ENCODE measurements at places on chromosomes 5 and 9.
A peak's percentile ranks its signal among the peaks of the same experiment; 100 is the strongest.

DNA sequence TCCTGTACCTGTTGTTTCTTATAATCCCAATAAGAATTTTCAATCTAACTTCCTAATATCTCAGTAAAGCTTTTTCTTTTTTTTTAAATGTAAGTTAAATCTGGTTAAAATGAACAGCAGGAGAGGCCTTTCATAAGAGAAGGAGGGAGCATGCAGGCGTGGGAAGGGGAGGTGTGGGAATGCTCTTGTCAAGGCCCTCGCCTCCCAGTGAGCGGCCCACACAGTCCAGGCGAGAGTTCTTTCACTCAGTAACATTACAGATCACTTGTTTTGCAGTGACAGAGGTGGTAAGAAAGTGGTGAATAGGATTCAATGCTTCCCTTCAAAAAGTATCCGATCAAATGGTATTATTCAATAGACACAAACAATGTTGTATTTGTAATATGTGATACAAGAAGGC lies 125.0 kb downstream of the EPB41L4A start:
- DNase-seq: no peak

- DNase-seq: no peak
Observed at GRCh38 chr5:43582082-43583005, 20.6 kb upstream of the NNT start.

DNA sequence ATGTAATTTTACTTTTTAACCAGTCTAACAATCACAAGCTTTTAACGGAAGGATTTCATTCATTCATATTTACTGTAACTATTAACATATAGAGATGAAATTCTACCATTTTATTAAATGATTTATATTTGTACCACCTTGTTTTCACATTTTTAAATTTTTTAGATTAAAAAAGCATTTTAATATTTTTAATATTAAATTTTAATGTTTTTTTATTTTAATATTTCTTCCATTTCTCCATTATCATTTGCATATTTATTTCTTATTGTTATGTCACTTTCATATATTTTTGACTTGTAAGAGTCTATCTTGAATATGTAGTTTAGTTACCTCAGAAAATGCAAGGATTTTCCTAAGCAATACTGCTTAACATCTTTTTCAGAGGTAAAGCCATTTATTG lies 1034.0 kb upstream of the PTPRD start:
- DNase-seq: no peak

DNA sequence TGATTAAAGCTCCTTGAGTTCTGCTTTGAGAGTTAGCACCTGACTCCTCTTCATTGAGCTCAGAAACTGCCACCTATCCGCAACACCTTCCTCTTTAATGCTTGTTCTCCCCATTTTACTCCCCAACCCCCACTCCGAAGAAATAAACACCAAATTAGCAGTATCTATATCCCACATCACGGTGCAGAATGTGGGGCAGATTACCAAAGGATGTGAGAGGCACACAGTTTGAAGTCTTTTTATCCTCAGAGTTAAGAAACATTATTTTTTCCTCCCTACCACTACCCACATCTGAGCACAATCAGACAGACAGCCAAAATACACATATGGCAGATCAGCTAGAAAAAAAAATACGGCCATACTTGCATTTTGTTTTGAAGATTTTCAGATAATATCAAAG lies 26.1 kb upstream of the IL7R start:
- DNase-seq: no peak

GRCh38 chr5:157540124-157540523 lies 35.5 kb downstream of the ADAM19 start:
- no peak for DNase-seq

GRCh38 chr9:26574898-26575440 lies 317.6 kb downstream of the CAAP1 start:
- no peak for DNase-seq

DNA sequence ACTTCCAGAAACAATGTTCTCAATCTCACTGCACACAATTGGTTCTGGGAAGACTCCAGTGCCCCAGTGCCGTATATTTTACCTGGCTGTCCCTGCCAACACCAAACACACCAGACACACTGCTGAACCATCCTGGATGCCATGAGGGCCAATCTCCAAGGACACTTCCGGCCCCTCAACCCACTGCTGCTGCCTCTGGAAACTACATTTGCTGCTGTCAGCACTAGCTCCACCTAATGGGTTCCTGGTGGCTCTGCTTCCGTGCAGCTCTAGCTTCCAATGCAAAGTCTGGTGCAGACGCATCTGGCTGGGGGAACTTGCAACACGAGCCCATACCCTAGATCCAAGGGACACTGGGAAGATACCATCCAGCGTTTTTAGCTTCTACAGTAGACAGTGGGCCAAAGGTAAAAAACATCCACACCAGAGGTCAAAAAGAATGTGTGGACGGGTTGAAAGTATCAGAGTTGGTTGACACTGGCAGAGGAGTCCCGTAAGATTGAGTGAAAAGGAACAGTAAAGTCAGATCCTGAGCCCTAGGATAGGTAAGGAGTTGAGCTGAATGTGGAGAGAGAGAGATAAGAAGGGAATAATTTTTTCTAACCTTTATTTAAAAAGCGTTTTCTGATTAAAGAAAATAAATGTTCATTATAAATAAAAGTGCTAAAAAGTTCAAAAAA lies 99.7 kb upstream of the KIF2A start:
- no peak for DNase-seq

GRCh38 chr5:175484829-175485228 lies 6.5 kb downstream of the SFXN1 start:
- no peak for DNase-seq

- DNase-seq: no peak
Observed at GRCh38 chr9:101689039-101689438, 49.4 kb downstream of the GRIN3A start.

GRCh38 chr9:684941-685340 lies 156.6 kb upstream of the DMRT1 start:
- no peak for DNase-seq

GRCh38 chr5:136186796-136187195 lies 6.2 kb downstream of the SMIM32 start:
- no peak for DNase-seq

GRCh38 chr9:86977205-86977835 lies 30.0 kb upstream of the GAS1 start:
- DNase-seq: no peak

DNA sequence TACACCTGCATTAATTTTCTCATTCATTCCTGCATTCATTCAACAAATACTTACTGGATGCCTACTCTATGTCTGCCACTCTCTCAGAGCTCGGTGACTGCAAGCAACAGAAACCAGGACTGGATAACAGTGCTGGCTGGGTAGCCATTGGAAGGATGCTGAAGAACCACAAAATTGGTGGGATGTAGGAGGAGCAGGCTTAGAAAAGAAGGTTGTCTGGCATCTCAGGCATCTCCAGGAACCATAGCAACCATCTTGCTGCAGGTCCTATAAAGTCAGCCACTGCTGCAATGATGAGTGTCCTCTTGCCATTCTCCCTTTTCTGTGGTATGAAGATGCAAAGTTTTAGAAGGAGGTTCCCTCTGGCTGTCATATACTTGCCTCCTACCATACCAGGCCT lies 168.6 kb downstream of the FGF18 start:
- DNase-seq: no peak

DNA sequence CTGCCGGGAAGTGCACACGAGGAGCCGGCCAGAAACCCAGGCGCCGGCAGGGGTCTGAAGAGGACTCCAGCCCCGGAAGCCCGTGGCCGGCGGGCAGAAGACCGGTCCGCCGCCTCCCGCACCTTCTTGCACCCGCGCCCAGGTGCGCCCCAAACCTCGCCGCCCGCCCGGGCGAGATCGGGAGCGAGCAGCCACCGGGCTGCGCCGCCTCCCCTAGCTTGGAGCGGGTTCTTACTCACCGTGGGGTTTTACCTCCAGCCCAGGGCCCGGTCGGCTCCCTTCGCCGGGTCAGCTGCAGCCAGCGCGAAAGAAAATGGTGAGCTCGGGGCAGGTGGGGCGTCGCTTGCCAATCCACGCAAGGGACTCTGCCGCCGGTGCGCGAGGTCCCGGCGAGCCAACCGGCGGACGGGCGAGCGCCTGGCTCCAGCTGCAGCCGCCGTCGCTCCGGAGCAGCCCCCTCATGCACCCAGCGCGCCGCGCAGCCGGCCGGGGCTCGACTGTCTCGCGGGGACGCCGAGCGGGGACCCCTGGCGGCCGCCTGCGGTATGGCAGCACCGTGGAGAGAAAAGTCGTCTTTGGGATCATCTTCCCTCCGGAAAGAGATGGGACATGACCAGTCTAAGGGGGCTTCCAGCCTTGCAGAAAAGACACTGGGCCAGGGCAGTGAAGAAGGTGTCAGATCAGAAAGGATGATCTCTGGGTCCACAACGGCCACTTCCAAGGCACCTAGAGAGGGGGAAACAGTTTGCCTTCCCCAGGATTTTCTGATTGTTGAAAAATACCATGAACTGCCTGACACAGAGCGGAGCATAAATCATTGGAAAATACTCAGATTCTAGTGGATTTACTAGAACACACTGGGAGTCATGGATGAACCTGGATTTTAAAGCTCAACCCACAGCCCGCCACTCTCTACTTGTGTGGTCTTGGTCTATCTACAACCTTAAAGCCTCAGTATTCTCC lies at the start of gene MOB3B:
Gene MOB3B, minus strand, starts transcription at position 499 of the 963 bp plus-strand sequence. CDS start 74,264 bp downstream, outside the sequence.
- DNase-seq: peak; percentile 49

- no peak for DNase-seq
Observed at GRCh38 chr5:32506201-32506661, 61.7 kb upstream of the ZFR start.

DNA sequence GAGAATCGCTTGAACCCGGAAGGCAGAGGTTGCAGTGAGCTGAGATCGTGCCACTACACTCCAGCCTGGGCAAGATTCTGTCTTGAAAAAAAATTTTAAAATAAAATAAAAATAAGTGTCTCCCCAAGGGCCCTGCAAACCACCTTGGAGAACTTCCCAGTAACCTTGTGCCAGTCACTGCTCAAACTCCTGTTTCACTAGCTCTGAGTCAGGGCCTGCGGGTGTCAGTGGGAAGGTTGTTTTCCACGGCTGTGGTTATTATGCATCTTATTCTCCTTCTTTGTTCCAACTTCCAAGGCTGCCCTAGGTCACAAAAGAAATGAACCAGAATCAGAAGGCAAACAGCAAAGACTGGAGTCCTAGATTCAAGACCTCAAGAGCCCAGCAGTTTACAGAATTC lies 246.7 kb downstream of the ADAMTSL1 start:
- no peak for DNase-seq

GRCh38 chr5:135032999-135033861 lies 798 bp downstream of the PITX1 start:
- DNase-seq: no peak

DNA sequence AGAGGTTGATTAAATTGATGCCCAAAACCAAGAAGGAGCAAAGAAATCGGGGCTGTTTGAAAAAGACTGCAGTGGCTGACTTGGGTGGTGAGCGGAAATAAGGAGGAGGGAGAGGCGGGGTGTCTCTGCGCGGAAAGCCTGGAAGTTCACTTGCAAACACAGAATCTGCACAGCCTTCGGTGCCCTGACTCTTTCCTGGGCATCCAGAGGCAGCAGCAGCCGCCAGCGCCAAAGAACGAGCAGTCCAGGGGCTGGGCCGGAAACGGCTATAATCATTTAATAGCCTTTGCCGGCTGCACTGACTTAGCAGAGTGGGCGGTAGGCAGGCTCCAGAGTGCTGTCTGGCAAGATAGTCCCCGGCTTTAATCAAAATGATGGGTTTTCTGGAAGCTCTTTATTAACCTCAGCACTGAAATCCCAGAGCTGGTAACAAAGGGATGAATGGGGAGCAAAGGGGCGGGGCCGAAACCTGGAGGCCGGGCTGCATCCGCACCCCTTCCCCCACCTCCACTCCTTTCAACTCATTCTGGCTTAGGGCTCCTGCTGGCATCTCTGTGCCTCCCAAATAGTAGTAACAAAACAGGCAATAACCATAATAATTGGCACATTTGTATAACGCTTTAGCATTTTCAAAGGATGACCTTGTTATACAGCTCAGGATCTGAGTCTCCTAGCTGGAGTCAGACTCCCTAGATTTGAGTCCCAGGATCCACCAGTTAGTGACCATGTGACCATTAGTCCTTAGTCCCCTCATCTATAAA lies 35.7 kb downstream of the PCDHAC2 start:
- no peak for DNase-seq

- no peak for DNase-seq
Observed at GRCh38 chr5:133696782-133697507, 84.6 kb upstream of the FSTL4 start.

- no peak for DNase-seq
Observed at GRCh38 chr5:89087551-89088318, 204.8 kb upstream of the MEF2C start.

GRCh38 chr9:72872718-72873117 lies 80.1 kb downstream of the ALDH1A1 start:
- DNase-seq: no peak

DNA sequence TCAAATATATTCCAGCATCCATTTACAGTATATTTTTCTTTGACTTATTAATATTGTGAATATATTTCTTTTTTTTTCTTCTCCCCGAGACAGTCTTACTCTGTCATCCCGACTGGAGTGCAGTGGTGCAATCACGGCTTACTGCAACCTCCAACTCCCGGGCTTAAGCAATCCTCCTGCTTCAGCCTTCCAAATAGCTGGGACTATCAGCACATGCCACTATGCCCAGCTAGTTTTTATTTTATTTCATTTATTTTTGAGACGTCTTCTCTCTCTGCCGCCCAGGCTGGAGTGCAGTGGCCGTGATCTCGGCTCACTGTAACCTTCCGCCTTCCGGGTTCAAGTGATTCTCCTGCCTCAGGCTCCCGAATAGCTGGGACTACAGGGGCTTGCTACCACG lies 7.4 kb upstream of the GLIPR2 start:
- no peak for DNase-seq

- peak; percentile 47 for DNase-seq
Observed at GRCh38 chr9:93682155-93682968, 106.0 kb downstream of the PHF2 start.

DNA sequence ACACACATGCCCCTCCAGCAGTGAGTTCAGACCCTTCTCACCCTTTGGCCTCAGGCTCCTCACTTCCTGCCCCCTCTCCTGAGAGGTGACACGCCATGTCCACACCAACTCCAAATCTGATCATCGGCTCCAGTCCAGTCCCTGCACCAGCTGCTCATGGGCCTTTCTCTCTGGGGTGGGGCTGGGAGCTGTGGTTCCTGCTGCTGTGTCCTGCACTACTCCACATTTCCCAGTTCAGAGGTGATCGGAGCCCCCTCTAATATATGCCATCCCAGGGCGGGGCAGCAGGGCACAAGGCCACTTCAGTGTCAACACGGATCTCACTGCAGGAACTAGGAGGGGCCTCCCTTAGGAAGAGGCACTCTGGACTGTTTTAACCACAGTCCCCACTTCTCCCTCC lies 91.5 kb downstream of the ADAMTS2 start:
- no peak for DNase-seq

Data from stimulated activated CD8-positive, alpha-beta memory T cell treated with anti-CD3 and anti-CD28 coated beads, Interleukin-15, amount 100 ng/mL, for 1 hour (primary cell).